GM04504 (cell line): ENCODE measurements at places on chromosomes 11 and 22.

DNA sequence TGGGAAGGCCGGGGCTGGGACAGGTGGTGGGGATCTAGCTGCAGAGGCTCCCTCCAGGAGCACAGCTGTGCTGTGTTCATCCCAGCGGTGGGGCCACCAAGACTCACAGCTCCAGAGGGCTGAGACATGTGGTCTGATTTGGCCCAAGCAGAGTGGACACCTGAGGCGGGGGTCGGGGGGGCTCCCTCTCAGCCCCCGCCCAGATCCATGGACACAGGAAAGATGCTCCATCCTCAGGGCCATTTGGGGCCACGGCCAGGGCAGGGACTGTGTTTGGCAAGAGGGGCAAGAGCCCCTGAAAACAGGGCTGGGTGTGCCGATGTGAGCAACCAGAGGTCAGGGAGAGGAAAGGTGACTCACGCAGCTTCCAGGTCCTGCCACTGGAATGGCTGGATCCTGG, 219.4 kb downstream of the BRD1 start:
- DNase-seq = no peak

DNA sequence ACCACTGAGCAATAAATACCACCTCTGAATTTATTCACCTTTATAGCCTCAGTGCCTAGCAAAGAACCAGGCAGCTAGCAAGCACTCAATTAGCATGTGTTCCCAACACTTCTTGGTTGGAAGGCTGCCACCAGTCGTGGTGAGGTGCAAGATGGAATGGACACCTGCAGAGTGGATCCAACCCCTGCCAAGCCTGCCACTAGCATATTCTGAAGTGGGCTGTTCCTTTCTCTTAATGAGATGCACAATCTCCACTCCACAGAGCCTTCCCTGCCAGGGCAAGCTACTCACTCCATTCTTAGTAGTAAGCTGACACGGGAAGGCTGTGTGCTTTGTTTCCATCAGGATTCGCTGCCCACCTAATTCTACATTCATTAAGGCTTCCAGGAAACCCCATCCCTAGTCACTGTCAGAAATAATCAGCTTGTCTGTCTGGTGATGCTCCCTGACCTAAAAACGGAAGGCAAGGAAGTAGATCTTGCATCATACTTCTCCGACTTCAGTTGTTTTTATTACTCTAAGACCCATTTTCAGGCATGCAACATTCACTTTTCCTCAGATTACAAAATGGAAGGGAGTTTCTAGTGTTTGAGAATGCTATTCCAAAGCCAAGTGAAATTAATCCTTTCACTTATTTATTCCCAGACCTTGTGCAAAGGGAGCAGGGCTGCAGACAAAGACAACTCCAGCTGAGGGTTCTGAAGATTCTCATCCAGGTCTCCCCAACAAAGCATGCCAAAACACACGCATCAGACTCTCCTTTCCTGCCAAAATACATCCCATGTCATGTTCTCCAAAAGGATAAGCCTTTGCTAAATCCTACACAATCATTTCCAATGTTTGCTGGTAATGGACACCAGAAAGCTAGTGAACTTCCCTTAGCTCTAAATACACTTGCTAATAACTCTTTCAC, 128.0 kb downstream of the TENM4 start:
- DNase-seq = no peak

DNA sequence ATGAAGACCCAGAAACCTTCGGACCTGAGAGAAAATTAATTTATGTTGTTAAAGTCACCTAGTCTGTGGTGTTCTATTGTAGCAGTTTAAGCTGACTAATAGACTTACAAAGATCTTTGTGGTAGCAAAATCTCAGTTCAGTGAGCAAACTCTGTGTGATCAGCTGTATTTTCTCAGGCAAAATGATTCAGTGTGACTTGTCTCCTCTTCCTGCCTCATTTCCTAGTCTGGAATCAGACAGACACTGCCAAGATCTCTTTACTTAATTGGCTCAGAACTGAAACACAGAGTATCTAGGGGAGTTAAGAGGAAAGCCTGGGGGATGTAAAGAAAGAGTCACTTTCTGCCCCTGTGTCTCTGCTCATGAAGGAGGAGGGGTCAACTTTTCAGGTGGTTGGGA, 564.7 kb downstream of the KCNA4 start:
- DNase-seq = peak; percentile 6

DNA sequence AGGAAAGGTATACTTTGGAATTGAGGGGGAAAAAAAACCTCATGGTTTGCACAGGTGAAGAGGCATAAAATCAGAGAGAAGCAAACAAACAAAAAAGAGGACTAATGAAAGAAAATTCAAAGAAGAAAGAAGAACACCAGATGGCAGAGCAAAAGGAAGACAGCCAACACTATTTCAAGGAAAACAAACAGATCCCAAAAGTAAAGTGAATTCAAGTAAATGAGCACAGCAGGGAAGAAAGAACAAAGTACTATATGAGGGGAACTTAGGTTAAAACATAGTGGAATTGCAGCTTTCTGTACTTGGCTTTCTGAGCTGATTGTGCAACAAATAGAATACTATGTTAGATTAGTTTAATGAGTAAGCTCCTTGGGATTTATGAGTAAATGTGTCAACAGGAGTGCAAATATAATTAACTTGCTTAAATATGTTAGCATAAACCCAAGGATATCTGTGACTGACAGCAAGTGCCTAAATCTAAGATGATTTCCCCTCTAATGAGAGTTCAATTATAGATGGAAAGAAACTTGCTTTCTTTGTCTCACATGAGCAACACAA, 404.6 kb upstream of the CNTN5 start:
- no peak for DNase-seq

GRCh38 chr22:29148826-29149225, 56.9 kb upstream of the EMID1 start:
- no peak for DNase-seq

DNA sequence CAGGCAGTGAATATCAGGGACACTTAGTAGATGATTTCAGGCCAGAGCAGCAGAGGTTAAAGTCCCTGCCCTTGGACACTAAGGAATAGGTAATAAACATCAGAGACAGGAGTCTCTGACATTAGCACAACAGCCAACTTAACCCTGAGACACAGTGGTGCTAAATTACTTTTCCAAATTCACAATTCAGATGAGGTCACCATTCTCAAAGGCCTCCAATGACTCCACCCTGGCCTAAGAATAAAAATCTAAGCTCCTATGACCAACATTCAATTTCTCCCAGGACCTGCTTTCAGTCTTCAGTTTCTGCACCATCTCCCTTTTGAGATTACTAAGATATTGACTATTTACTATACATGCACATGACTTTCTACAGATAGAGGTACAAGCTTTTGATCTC, 42.0 kb downstream of the BLID start:
- DNase-seq = no peak

DNA sequence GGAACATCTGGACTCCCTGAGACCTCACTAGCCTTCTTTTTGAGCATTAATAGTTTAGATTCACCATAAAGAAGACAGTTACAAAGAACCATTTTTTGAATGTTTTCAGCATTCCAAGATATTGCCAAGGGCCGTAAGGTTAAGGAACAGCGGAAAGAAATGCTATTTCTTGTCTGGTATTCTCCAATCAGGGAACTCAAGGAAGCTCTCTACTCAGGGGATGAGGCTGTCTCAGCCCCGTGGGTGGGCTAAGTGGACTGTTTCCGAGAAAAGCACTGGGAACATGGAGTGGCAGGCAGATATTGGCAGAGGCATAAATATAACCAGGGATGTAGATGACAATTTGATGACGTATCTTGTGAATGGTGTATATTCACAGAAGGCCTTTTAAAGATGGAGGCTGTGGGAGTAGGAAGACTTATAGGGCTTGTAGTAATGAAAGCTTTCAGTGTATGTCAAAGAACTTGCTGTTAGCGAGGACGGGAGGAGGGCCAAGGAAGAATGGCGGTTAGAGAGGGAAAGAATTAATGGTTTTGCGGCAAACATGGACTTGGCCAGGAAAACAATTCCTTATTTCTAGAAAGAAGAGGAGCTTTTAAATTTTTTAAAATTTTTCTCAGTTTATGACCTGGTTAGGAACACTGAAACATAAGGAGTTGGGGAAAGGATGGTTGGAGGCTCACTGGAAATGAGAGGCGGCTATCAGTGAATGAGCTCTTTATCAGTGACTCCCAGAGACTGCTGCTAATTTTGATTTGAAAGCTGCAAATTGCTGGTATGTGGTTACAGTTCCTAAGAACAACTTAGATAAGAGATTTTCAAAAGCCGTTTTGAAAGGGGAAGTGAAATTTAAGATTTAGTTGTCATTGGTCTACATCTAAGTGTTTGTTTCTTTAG, 64.6 kb downstream of the ST3GAL4 start:
- DNase-seq = no peak
